ENCODE measurements at places on chromosomes 12 and 14.

GRCh38 chr12:76183459-76184186 lies 99.1 kb upstream of the NAP1L1 start:
- peak; percentile 84 for DNase-seq

DNA sequence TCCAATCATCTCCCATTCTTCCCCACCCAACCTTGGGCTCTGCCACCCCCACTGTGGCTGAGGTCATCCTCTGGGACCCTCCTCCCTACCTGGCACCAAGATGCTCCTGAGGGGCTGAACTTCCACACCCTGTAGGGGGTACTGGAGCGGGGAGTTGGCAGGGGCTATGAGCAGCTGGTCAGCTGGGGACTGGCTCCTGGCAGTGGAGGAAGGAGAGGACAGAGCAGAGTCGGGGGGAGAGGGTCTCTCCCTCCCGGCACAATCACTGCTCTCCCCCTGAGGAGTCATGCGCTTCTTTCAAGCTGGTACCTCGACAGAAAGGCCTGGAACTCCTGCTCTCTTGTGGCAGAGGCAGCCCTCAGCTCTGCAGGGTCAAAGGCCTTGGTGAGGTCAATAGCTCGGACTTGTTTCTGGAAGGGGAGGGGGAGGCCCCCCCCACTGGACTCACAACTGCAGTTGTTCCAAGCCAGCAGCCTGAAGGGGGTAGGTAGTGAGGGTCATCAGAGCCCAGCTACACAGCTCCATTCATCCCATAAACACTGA lies 2.0 kb downstream of the B4GALNT1 start:
- no peak for DNase-seq

GRCh38 chr12:67477681-67478265 lies 170.8 kb upstream of the DYRK2 start:
- no peak for DNase-seq

DNA sequence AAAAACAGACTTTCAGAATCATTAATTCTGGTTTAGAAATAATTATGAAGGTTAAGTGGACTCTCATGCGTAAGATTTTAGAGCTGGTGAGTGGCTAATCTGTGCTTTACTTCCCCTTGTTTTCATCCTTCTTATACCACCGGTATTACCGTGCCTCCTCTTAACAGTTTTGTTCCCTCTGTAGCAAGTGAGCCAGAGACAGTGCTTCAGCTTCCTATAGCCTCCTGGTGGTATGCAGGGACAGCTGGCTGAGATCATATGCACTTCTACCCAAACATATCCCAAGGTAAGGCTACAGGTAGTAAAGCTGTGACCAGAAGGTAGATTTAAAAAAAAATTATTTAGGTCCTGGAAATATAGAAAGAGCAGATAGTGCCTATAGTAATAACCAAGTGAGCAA lies 55.2 kb downstream of the PDE3A start:
- no peak for DNase-seq

- no peak for DNase-seq
Measured at GRCh38 chr14:75561013-75561432, 17.4 kb upstream of the FLVCR2 start.

- no peak for DNase-seq
Measured at GRCh38 chr14:30387871-30388270, 171.1 kb upstream of the G2E3 start.

Measured in AG09319 (cell line).